ENCODE measurements at places on chromosomes 12 and 14.

DNA sequence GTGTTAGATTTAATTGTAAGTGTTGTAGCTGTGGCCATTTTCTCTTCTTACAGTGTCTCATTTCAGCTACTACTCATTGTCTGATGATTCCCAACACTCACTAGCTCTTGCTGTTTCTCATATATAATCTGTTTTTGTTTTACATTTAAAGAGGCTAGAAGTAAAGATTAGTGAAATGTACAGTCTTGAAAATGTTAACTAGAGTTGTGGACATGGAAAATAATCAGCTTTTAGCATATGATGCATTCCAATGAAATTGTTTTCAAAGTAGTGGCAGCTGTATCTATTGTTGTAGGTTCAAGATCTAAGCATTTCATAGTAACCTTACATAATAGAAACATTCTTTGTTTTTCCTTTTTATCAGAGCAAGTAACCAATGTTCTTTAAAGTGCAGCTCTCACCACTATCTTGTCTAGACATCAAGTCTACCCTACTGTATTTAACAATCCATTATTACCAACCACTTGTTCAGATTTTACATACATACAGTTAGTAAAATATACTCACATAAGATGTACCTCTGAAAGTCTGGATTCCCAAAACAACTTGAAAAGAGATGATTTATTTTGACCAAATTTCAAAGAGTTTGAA is 76.9 kb downstream of the PPHLN1 start:
- no peak for DNase-seq

- no peak for DNase-seq
Measured at GRCh38 chr12:49537231-49537751, 1.5 kb upstream of the KCNH3 start.

DNA sequence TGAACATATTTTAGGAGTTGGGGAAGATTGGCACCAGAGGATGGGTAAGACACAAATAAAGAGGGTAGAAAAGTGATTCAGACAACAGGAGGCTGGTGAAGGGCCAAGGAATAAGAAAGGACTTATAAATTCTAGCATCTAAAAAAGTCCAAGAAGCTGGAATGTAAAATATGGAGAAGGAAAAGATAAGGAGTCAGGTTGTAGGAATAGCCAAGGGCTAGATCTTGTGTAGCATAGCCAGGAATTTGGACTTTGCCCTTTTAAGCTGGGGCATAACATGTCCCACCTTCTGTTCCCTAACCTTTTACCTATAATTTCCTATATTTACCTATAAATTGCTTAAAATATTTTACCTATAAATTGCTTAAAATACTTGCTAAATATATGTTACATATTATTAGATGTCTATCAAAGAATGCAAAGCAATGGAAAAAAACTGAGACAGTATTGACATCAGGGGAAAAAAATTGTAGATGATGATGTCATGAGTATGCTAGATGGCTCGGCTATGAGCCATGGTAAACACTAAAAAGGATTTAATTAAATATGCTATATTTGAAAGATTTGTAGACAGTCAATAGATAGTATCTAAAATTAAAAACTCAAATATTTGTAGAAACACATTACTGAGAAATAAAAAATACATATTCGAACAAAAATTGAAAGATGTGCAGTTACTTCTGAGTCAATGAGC is 99.7 kb upstream of the PLEKHG7 start:
- DNase-seq, result no peak

DNA sequence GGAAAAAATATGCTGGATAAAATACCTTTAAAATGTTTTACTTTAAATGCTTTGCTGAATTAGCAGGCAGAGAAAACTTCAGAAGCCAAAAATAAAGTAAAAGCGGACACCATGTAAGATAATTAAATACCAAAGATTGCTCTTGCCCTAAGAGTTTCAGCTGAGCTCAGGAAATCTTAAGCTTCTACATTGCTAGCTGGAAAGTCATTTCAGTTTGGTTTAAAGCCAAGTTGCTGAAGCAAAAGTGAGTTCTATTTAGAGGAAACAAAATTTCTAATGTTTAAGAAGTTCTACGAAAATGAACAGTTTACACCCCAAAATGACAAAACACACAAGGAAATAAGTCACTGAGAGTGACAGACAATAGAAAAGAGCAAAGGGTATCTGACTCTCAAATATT is 310.0 kb downstream of the ADAMTS20 start:
- no peak for DNase-seq

DNA sequence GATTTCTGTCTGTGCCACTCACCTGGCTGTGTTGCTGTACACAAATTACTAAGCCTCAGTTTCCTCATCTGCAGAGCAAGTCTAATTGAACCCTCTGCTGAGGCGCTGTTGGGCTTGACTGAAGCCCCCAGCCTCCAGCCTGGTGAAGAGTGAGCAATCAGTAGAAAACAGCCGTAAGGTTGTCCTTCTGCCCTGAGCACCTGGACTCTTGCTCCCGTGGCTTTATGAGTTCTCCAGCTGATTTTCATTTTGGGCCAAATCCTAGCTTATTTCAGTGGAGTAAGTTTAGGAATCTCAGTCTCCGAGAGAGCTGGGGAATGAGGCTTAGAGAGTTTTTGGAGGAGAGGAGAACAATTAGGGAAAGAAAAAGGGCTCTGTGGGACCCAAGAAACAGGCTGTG is 133.9 kb upstream of the EVL start:
- no peak for DNase-seq

DNA sequence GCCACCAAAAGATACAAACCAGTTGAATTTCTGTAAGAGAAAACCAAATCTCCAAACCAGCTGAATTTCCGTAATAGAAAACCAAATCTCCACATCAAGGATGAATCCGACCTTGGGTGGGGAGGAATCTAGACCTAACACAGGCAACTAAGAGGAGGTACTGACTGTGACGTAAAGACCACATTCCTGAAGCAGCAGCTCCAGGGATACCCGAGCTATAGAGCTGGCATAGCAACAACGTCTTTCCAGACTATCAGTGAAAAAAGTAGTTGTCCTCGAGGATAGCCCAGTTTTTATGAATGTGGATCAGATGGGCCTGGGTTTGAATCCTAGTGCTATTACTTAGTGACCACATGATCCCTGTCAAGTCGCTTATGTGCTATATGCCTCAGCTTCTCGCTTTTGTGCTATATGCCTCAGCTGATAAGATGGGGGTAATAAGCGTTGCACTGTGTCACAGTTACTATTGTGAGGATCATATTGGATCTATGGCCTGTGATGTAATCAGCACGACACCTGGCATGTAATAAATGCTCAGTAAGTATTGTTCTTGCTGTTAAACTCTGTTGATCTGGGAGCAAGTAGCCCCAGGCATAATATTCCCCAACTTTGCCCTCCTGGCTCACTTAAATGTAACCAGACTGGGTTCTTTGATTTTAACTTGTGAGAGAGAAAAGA is 113.8 kb downstream of the EGLN3 start:
- DNase-seq, result no peak

GRCh38 chr14:61178226-61179060 is 102.7 kb downstream of the TMEM30B start:
- DNase-seq, result no peak

DNA sequence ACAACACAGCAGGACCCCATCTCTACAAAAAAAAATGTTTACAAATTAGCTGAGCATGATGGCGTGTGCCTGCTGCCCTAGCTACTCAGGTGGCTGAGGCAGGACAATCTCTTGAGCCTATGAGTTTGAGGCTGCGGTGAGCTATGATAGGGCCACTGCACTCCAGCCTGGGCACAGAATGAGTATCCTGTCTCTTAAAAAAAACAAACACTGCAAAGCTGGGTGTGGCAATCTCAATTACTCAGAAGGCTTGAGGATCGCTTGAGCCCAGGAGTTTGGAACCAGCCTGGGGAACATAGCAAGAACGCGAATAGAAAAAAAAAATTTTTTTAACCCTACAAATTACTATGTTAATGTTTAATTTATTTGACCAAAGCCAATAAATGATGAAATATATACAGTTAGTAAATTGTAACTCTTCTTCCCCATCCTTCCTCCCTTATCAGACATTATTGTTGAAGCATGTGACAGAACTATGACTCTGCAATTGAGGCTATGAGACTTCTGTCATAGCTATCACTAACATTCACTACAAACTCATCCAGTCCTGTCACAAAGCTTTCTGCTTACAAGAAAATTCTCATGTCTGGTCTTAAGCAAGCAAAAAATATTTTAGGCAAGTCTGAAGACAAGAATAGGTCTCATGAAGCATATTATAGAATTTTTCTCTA is 9.8 kb downstream of the BTBD7 start:
- DNase-seq, result no peak

- DNase-seq, result peak; percentile 39
Measured at GRCh38 chr12:47819138-47819895, 386 bp downstream of the HDAC7 start.

DNA sequence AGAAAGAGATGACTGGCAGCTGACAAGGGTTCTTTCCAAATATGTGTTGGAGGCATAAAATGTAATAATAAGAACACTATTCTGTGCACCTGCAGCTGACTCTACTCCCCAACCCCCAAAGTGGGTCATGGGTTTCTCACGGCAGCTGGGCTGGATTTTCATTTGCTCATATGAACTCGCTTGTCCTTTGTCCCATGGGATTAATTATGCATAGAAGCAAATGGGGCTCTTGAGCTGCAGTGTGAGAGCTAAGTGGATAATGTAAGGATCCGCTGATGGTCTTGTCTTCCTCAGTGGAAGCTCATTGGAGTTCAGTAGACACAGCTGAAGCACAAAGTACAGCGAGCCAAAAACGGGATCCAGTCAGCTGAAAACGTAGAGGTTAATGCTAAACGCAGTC is 46.3 kb downstream of the TTC8 start:
- DNase-seq, result no peak

- no peak for DNase-seq
Measured at GRCh38 chr14:100147691-100148464, 11.6 kb downstream of the DEGS2 start.

GRCh38 chr14:91335191-91336092 is 82.2 kb downstream of the CCDC88C start:
- no peak for DNase-seq

DNA sequence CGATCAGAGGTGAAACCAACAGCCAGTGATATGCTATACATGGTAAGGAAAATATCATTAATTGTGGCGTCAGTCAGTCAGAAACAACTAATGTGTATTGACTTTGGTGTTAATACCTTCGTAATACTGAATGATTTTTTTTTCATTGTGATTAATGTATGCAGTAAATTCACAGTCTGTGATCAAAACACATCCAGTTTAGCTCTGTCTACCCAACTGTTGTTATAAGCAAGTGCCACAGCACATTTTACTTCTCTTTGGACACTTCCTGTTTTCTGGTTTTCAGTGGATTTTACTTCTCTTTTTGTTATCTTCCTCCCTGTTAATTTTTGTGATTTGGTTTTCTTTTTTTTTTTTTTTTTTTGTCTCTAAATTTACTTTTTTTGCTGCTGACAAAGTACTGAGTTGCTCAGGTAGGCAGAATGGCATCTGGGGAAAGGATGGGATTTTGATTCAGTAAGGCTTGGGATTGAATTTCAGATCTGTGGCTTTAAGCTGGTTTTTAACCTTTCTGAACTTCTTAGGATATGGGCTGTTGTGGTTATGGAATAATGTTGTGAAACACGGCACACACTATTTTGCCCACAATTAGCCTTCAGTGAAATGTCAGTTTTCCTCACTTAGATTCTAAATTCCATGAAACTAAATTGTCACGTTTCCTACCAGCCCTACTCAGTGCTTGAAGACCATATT is 604 bp downstream of the GLIPR1 start:
- no peak for DNase-seq

DNA sequence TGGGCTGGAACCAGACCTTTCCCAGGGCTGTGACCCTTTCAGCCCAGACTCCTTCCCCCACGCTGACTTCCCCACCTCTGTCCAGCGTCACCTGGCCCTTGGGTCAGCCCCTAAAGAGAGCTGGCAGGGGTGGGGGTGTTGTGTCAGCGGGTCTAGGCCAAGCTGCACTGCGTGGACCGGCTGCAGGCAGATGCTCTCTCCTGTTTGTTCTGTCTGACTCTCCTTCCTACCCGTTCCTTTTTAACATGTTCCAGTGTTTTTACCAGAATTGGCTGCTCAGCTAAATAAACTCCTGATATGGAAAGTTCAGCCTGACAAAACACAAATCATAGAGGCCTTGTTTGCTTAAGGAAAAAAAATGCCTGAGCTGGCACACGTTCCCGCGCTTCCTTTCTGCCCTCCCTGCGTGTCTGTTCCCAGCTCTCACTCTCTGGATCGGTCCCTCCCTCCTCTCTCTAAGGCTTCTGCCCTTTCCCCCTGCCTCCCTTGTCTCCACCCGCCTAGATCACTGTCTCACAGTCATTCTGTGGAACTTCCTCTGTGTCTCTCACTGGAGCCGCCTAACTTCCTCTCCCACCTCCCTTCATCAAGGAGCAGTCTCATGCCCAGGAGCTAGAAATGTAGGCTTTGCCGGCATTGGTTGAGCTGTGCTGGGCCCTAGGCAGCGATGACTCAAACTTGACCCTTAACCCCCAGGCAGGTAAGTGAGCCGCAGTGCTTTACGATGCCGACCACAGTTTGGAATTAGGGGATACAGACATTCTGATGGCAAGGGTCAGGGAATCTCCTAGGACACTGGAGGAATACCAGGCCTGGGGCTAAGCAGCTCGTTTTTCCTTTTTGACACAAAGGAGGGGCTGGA is 15.5 kb upstream of the MLXIP start:
- no peak for DNase-seq

DNA sequence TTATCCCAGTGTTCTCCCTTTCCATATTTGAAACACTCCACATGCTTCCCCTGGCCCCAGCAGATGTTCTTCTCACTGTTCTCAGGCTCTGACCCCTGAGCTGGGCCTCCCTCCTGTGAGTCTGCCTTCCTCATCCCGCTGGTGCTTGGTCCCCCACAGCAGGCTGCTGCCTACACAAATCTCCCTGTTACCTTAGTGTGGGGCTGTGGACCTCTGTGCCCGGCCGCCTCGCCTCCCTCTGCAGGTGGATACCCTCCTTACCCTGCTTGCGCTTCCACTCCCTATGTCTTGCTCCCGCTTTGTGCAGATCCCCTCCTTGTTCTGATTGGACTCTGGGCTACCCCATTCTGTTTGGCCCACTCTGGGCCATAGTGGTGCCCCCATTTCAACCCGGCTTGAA is 6.9 kb downstream of the DERA start:
- DNase-seq, result no peak

DNA sequence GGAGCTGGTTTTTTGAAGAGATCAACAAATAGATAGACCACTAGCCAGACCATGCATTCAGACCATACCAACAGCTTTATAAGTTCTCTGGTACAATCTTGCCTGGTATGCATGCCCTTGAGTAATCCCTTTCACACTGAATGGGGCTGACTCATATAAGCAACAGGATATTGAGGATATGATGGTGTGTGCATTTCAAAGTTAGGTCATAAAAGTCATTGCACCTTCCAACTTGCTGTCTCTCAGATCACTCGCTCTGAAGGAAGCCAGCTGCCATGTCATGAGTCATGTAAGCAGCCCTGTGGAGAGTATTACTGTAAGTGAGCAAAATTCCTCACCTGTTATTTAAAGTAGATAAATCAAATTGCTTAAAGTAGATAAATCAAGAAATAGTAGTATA is 45.0 kb upstream of the OR6J1 start:
- DNase-seq, result no peak

GRCh38 chr12:130423991-130424857 is 86.5 kb downstream of the PIWIL1 start:
- DNase-seq, result no peak

Data from hypothalamus (tissue), 51 donors.